ENCODE measurements at places on chromosomes 3 and 15. TPM values are rescaled to one million over a fixed set of nuclear protein-coding genes. Genes with fewer than 3 reads are reported as not detected.

The LRRIQ4 gene
- not detected for total RNA-seq

- DNase-seq, result no peak
Measured at GRCh38 chr15:69792823-69793222, 304.9 kb downstream of the TLE3 start.

- DNase-seq, result no peak
Measured at GRCh38 chr3:186073641-186074040, 35.2 kb downstream of the ETV5 start.

GRCh38 chr15:72463702-72464101, 10.4 kb upstream of the ARIH1 start:
- DNase-seq, result no peak

GRCh38 chr3:1527786-1528185, 435.0 kb downstream of the CNTN6 start:
- no peak for DNase-seq

Data from G401 (cell line).